ENCODE measurements at places on chromosomes 3 and 15. TPM values are rescaled to one million over a fixed set of nuclear protein-coding genes. Genes with fewer than 3 reads are reported as not detected.

DNA sequence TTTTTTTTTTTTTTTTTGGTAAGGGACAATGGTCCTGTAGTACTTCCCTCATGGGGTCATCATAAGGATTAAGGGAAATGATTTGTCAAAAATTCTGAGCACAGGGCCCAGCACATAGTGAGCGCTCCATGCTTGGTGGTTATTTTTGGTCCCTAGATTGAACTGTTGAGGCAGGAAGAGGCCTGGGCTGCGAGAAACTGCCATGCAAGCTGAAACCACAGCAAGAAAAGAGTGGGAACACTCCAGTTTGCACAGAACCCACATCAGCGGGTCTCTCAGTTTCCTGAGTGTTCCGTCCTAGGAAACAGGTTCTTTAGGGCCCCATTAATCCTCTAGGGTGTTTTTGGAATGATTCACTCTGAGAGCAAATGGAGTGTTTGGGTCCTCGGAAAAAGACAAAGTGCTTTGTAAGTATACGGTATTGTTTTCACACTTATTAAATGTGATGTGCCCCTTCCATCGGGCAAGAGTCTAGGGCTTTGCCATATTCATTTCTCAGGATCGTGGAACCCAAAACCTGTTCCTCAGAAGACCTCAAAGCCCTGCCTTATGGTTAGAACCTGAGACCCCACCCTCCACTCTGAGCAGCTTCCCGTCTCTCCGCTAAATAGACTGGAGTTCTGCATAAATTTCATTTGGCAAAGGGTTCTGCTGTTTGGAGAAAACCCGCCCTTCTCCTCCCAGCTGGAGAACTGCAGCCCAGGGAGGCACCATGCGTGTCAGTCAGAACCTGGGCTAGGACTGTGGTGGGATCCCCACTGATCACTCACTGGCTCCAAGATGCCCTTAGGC, 60.4 kb downstream of the SPSB4 start:
- no peaks in the 10 kb centered on the region for H3K27me3 ChIP-seq
- peaks cover 2% of the 10 kb centered on the region for H3K4me1 ChIP-seq
- H3K27ac ChIP-seq: no peak overlapping the region
- no peaks in the 10 kb centered on the region for H3K36me3 ChIP-seq
- H3K4me3 ChIP-seq: no peak overlapping the region

- H3K27me3 ChIP-seq: no peaks in the 10 kb centered on the region
- H3K36me3 ChIP-seq: no peaks in the 10 kb centered on the region
These were observed 848 bp downstream of the SYNM start for GRCh38 chr15:99105514-99106341.

DNA sequence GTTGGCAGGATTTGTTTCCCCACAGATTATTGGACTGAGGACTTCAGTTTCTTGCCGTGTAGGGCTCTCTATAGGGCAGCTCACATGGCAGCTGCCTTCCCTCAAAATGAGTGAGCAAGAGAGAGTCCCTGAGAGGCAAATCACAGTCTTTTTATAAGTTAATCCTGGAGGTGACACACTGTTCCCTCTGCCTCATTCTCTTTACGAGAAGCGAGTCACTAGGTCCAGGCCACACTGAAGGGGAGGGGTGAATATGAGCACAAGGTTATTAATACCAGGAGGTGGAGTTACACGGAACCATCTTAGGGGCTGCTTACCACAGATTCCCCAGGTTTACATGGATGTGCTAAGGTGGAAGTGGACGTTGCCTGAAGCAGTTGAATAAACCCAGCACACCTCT, 77.0 kb downstream of the LPP start:
- H3K36me3 ChIP-seq: no peaks in the 10 kb centered on the region
- no peaks in the 10 kb centered on the region for H3K27me3 ChIP-seq
- no peak for DNase-seq
- no peak overlapping the region for H3K27ac ChIP-seq
- H3K4me1 ChIP-seq: peaks cover 5% of the 10 kb centered on the region

- H3K4me1 ChIP-seq: peaks cover 50% of the 10 kb centered on the region
- H3K36me3 ChIP-seq: no peaks in the 10 kb centered on the region
- H3K27ac ChIP-seq: no peak overlapping the region
- H3K4me3 ChIP-seq: no peak overlapping the region
- no peak for DNase-seq
These were observed 8.2 kb downstream of the SNX33 start for GRCh38 chr15:75655931-75656330.

DNA sequence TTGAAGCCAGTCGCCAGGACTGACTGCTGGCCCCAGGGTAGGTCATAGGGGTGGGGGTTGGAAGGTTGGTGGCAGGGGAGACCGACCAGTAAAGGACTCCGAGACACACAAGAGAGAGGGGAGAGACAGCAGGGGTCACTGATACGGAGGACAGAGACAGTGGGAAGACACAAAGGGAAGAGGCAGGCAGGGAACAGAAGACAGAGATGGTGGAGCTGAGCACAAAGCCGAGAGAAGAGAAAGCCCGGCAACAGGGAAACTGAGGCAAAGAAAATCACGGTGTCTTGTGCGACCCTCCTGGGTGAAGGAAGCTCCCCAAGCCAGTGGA, 510 bp downstream of the RASL12 start:
- H3K36me3 ChIP-seq: no peaks in the 10 kb centered on the region
- peak overlapping the region; percentile 26 for H3K27ac ChIP-seq
- H3K4me3 ChIP-seq: no peak overlapping the region
- H3K27me3 ChIP-seq: peaks cover 5% of the 10 kb centered on the region
- no peak for DNase-seq

- H3K27ac ChIP-seq: peak overlapping the region; percentile 83
- H3K4me1 ChIP-seq: no peaks in the 10 kb centered on the region
- H3K4me3 ChIP-seq: no peak overlapping the region
These were observed 93.8 kb downstream of the SLCO3A1 start for GRCh38 chr15:91947293-91947679.

- H3K36me3 ChIP-seq: no peaks in the 10 kb centered on the region
- no peak for DNase-seq
These were observed 50.7 kb downstream of the FAM43A start for GRCh38 chr3:194736277-194736895.

DNA sequence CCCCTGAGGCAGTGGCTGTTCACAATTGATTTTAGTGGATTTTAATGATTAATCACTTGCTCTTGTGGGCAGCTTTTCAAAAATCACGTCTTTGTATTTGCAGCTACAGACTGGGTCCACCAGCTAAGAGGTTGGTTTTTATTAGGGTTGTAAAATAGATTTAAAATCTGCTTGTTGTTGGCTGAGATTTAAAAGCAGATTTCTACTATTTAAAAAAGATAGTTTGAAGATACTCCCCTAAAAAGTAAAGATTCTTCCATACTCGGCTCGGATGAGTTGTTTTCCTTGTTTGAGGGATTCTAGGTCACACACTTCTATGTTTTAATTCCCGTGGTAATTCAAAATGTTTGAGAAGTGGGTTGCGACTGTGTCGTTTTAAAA, 1.7 kb downstream of the KLHL24 start:
- H3K27me3 ChIP-seq: no peaks in the 10 kb centered on the region
- no peak for DNase-seq
- H3K36me3 ChIP-seq: no peaks in the 10 kb centered on the region
- peaks cover 20% of the 10 kb centered on the region for H3K4me1 ChIP-seq

- H3K4me1 ChIP-seq: peaks cover 8% of the 10 kb centered on the region
- H3K4me3 ChIP-seq: no peak overlapping the region
- no peaks in the 10 kb centered on the region for H3K27me3 ChIP-seq
- DNase-seq: no peak
- no peak overlapping the region for H3K27ac ChIP-seq
These were observed 30.3 kb downstream of the SETD2 start for GRCh38 chr3:47133641-47134040.

GRCh38 chr15:25181293-25182097, 226.7 kb downstream of the SNRPN start:
- H3K4me1 ChIP-seq: no peaks in the 10 kb centered on the region
- no peak overlapping the region for H3K4me3 ChIP-seq
- no peaks in the 10 kb centered on the region for H3K27me3 ChIP-seq
- H3K36me3 ChIP-seq: no peaks in the 10 kb centered on the region
- peak; percentile 4 for DNase-seq

DNA sequence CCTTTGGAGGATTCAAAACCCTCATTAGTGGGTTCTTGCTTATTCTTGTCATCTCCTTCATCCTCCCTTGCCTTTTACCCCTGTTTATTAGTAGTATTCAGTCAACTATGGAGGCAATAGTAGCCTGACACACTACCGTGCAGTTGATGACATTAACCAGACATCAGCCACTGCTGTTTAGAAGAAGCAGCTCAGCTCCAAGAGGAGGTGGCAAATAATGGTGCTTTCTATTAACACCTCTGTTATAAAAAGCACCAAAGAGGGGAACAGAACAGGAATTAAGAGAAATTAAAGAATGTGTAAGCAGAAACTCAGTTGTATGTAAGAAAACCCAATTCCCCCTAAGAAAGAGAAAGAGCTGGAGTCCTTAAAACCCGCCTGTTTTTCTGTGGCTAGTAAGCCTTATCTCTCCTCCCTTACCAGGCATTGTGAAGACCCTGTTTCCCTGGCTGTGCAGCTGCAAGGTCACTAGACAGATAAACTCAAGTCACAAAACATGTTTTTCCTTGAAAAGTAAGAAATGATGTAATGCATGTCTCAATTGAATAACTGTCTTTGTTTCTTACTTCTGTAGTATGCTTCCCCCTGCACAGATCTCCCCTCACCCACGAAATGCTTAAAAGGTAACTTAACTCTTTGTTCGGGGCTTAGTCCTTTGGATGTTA, 21.2 kb downstream of the CCR4 start:
- no peaks in the 10 kb centered on the region for H3K27me3 ChIP-seq
- H3K4me3 ChIP-seq: no peak overlapping the region
- no peak for DNase-seq

GRCh38 chr3:41186297-41186696, 13.0 kb upstream of the CTNNB1 start:
- H3K27me3 ChIP-seq: no peaks in the 10 kb centered on the region
- no peaks in the 10 kb centered on the region for H3K36me3 ChIP-seq
- no peak overlapping the region for H3K4me3 ChIP-seq
- H3K27ac ChIP-seq: no peak overlapping the region
- DNase-seq: no peak

DNA sequence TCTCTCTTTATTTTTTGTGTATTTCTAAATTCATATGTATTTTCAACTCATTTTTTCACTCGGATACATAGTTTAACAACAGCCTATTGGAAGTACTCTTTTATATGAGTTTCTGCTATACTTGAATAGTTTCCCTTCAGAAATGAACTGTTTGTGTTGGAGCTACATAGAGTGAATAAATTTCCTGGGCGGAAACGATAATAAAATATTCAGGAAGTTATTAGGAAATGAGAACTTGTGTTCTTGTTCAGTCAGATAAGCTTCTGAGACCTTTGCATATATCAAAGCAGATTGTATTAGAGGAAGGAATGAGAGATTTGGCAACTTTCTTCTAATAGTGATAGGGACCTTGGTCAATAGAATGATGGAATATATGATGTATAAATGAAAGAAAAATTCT, 27.3 kb downstream of the NEO1 start:
- H3K4me1 ChIP-seq: peaks cover 4% of the 10 kb centered on the region
- H3K27ac ChIP-seq: no peak overlapping the region
- no peak for DNase-seq
- H3K4me3 ChIP-seq: no peak overlapping the region

- H3K27me3 ChIP-seq: no peaks in the 10 kb centered on the region
- H3K4me3 ChIP-seq: no peak overlapping the region
- no peaks in the 10 kb centered on the region for H3K36me3 ChIP-seq
- no peak for DNase-seq
These were observed 574.0 kb downstream of the NTRK3 start for GRCh38 chr15:87682527-87682926.

GRCh38 chr15:73952913-73953750, 26.9 kb downstream of the LOXL1 start:
- H3K4me3 ChIP-seq: no peak overlapping the region
- no peak for DNase-seq
- no peaks in the 10 kb centered on the region for H3K36me3 ChIP-seq
- H3K4me1 ChIP-seq: peaks cover 4% of the 10 kb centered on the region

DNA sequence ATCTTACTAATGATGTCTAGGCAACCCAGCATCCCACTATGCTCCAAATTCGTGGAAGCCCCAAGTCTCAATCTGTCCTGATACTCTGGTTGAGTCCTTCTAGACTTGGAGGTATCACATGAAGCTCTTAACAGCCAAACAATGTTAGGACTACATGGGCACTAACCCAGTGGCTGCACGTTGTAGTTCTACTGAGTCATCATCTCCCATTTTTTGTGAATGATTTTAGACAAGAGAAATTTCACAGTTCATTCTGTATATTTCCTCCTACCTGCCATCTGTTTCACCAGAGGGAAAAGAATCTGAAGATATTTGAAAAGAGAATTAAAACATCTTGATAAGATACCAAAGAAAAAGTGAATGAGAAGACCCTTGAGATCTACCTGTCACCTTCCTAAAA, 9.8 kb upstream of the WWTR1 start:
- H3K4me1 ChIP-seq: no peaks in the 10 kb centered on the region
- no peak overlapping the region for H3K27ac ChIP-seq
- H3K27me3 ChIP-seq: no peaks in the 10 kb centered on the region
- no peak for DNase-seq
- no peak overlapping the region for H3K4me3 ChIP-seq

GRCh38 chr3:73215901-73216300, 154.4 kb downstream of the EBLN2 start:
- no peaks in the 10 kb centered on the region for H3K4me1 ChIP-seq
- no peak overlapping the region for H3K4me3 ChIP-seq
- H3K36me3 ChIP-seq: no peaks in the 10 kb centered on the region

DNA sequence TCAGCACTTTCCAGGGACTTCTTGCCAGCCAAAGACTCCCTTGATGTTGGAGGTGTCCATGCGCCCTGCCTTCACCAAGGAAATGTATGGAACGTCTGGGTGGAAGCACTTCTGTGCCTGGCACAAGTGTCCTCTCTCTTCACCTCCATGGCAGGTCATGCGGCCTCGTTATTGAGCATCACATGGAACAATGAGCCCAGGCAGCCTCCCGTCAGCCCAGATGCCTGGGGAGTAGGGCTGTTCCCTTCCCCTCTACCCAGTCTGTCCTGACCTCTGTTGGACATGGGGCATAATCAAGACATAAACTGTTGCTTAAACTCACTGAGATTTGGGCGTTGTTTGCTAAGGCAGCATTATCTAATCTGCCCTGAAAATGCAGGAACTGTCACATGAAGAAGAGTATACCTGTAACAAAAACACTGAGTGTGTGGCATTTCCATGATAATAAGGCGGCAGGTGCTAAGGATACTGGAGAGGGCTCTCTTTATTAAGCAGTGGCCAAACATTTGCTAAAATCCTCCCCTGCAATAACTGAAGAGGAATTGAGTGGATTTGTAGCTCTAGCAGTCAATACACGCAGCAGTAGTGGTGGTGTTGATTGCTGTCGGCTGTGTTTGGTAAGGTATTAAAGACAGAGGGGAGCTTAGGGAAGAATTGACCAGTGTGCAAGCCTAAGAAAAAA, 338.2 kb upstream of the ATP10A start:
- H3K4me1 ChIP-seq: no peaks in the 10 kb centered on the region
- no peak for DNase-seq
- H3K4me3 ChIP-seq: no peak overlapping the region
- H3K36me3 ChIP-seq: no peaks in the 10 kb centered on the region

Gene FAM174B
- 26.8 TPM for polyA plus RNA-seq
